Inflammatory macrophage treated with lipopolysaccharide for 4 hours (primary cell): ENCODE measurements at places on chromosomes 6 and 20.

GRCh38 chr6:121520337-121521163 lies 85.1 kb downstream of the GJA1 start:
- no peak for DNase-seq

DNA sequence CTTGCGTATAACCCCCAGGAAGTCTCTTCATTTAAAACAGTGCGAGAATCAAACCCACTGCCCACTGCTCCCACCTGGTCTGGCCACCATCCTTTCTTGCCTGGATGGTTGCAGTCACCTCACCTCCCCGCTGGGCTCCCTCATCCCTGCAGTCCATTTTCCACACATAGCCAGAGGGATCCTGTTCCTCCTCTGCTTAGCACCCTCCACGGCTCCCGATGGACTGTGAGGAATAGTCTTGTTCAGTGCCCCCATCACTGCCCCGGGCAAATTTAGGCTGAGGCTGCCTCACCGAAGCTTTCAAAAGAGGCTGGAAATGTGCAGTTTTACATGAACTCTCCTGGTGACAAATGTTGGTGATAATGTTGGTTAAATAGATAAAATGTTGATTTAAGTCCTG lies 17.7 kb downstream of the KCNG1 start:
- DNase-seq, result no peak

DNA sequence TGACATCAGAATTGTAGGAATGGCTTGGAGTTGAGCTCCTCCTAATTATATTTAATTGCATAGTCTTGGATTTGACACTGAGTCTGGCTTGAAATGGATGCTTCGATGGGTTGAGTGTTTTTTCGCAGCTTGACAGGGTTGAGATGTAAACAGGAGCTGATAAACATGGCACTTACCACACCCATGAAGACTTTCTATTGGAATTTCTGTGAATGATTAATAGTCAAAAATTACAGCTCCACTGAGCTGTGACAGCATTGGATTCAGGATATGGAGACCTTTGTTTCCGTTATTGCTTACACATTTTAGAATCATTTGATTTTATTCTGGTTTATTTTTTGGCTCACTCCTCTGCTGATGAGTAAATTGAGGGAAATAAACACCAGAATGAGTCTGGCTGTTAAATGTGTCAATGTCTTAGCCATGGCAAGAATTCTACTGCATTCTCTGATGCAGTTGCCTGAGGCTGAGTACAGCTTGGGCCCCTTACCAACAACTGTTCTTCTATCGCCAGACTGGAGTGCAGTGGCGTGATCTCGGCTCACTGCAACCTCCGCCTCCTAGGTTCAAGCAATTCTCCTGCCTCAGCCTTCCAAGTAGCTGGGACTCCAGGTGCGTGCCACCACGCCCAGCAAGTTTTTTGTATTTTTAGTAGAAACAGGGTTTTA lies 128.1 kb upstream of the DOK5 start:
- DNase-seq, result no peak

DNA sequence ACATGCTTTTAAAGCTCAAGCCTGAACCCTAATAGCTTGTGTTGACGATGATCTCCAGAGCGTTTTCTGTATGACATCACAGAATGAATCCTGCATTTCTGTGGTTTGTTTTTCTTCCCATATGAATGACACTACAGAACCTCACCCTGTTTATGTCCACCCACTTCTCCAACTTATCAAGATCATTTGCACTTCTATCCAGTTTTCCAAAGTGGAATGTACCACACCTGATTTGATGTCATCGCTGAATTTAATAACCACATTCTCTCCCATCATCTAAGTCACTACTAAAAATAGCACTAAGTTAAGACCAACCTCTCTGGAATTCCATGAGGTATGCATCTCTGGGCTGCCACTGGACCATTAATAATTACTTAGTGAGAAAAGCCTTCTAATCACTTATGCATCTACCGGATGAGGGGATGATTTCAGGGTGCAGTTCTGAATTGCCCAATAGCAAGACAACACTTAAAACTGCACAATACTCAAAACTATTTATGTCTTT lies 33.3 kb upstream of the CITED2 start:
- DNase-seq, result no peak

DNA sequence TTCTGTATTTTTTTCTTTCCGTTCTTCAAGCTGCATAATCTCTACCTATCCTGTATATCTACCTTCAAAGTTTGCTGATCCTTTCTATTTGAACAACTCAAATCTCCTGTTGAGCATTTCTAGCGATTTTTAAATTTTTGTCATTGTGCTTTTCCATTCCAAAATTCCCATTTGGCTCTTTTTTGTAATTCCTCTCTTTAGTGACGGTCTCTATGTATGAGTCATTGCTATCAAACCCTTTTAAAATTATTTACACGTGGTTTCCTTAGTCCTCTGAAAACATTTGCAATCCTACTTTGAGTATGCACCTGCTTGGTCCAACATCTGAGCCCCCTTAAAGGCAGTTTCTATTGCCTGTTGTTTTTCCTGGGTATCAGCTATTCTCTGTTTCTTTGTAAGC lies 100.5 kb upstream of the FOXC1 start:
- no peak for DNase-seq

GRCh38 chr6:53162606-53163005 lies 14.0 kb upstream of the GCM1 start:
- peak; percentile 55 for DNase-seq

DNA sequence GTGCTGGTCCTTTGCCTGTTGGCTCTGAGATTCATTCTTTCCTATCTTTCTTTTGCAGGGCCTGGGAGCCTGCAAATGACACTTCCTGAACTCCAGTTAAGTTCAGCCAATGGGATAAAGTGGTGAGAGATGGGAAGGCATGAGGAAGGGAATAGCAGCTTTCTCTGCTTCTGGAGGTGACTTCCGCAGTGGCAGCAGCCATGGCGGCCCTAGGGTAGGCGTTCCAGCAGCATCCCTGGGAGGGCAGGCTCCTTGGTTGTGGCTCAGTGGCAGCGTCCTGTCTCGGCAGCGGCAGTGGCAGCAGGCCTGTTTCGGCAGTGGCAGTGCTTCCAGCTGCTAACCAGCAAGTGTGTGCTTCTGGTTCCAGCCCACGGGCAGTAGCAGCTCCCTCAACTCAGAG lies 7.3 kb upstream of the MDFI start:
- no peak for DNase-seq

DNA sequence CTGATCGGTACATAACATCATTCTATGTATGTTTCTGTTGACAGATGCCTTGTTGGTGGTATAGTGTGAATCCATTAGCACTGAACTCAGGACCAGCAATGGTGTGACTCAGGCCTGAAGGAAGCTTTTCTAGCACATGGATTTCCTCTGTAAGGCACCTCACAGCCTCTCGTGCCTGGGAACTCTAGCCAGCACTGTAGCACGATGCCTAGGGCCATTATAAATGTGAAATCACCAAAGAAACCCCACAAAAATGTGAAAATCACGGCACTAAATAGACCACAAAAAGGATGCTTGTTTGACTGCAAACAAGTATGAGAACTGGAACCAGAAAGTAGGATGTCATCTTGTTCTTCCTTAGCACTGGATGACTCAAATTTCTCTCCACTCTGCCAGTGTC lies 63.7 kb upstream of the NKX2-2 start:
- DNase-seq, result no peak

DNA sequence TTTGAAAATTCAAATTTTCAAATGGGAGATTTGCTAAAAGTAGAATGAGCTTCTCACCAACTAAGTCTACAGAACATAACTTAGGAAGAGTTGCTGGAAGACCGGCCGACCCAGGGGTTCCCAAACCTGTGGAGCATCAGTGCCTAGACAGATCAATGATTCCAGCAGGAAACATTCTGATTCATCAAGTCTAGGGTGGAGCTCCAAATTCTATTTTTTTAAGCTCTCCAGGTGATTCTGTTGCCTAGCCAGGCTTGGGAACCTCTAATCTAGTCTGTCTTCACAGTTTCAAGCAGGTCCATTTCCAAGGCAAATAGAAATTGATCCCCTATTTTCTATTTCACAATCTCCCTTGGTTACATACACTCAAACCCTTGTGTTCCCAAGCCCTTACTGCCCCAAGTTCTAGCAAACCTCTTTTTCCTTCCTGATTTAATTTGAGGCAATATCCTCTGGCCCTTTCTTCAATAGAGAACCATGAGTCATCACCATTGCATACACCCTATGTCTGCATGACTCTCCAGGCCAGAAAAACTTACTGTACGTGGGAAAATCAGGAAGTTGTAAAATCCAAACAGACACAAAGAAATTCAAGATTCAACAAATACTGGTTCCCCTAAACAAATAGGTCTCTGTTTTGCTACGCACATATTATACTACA lies 8.9 kb downstream of the ATXN1 start:
- peak; percentile 97 for DNase-seq

- DNase-seq, result no peak
Measured at GRCh38 chr20:57867807-57868206, 158.0 kb upstream of the PMEPA1 start.

DNA sequence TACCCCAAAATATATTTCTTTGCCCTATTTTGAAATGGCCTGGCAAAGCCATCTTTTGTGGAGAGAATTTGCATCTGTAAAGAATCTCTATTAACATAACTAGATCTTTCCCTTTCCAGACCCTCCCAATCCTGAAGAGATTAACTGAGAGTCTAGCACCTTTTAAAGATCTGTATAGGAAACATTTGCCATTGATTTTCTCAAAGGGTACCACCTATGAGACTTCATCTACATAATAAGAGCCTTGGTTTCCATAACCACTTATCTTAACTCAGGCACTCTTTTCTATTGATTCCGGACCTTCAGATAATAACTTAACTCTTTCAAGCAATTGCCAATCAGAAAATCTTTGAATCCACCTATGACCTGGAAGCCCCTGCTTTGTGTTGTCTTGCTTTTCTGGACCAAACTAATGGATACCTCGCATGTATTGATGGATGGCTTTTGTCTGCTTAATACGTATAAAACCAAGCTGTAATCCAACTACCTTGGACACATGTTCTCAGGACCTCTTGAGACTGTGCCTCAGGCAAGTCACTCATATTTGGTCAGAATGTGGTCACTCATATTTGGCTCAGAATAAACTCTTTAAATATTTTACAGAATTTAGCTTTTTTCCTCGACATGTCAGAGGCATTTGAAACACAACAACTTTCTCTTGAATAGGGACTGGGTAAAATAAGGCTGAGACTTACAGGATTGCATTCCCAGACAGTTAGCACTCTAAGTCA lies 31.4 kb downstream of the SLC22A2 start:
- DNase-seq, result no peak

GRCh38 chr20:17683218-17684076 lies 1.4 kb upstream of the RRBP1 start:
- DNase-seq, result no peak

DNA sequence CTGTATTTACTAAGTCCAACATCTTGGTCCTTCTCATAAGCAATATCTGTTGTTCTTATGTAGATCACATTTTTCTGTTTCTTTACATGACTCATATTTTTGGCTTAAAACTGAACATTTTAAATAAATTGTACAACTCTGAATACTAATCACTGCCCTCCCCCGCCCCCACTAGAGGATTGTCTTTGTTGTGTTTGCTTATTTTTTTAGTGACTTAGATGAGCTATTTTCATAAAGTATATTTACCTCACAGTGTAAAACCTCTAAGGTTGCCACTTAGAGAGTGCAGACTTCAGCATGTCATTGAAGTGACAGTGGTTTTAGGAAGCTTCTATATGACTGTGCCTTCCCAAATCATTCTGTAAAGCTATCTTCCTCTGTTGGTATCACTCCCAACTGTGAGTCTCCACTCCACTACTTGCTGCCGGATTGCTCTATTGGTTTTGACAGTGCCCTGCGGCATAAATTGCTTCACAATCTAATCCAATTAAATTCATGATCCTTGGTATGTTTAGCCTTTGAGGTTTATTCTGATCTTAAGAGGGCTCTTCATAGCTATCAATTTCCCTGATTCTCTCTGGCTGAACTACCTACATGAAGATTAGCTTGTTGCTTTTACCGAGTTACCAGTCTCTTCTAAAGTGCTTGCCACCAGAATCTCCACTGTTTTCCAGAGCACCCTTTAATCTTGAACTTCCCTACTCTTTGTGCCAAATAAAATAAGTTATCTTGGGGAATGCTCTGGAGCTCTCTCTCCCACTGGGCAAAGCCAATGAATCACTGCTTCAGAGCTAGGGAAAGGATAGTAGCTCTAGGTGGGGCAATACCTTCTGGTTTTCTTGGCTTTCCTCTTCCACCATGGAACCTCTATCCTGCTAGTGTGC lies 33.0 kb downstream of the SPTLC3 start:
- no peak for DNase-seq

DNA sequence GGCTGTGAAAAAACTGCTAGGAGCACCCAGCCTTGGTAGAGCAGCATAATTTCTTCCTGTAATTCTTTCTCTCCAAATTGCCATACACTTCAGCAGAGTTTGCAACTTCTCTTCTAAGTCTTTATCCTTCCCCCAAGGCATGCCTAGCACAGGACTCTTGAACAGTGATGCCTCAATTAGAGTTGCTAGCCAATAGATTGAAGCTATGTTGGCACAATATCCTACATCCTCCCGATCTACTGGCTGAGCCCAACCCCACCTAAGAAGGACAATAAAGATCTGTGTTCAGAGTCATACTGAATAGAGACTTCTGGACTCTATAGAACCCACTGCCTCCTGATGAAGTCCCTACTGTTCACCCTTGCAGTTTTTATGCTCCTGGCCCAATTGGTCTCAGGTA lies at the start of gene DEFB126:
TSS of gene DEFB126 (plus strand) at position 301 of the 400 bp plus-strand sequence. CDS start at position 340, 39 bp downstream.
- no peak for DNase-seq

GRCh38 chr6:22214314-22214713 lies 82.5 kb downstream of the PRL start:
- DNase-seq, result no peak

DNA sequence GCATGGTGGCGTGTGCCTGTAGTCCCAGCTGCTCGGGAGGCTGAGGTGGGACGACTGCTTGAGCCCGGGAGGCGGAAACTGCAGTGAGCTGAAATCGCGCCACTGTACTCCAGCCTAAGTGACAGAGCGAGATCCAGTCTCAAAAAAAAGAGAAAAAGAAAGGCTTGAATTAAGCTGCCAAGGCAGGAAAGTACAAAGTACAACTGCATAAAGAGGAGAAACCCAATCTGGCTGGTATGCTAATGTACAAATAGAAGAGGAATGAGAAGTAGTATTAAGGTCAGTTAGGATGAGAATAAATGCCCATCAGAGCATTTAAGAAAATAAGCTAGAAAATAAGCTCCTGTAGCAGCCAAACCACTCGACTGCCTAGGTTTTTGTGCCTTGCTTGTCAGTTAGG lies 23.1 kb upstream of the RPN2 start:
- no peak for DNase-seq

GRCh38 chr6:83960664-83961063 lies 72.9 kb upstream of the MRAP2 start:
- DNase-seq, result no peak

DNA sequence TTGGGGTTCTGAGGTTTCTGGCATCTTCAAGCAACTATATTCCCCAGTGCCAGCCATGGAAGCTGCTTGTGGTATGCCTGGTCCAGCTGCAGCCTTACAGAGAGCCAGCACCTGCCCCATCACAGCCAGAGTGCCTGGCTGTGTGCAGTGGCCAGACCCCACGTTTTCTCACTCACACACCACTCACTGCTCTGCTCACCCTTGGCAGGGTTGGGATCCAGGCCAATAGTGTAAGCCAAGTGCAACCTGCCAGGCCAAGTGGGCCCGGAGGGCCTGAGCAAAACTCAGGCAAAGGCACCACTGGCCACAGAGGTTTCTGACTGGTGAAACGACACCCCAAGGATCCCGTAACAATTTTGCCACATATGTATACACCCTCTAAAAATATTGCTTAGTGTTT lies 67.9 kb upstream of the EYA4 start:
- no peak for DNase-seq

GRCh38 chr6:144936764-144937163 lies 651.6 kb downstream of the UTRN start:
- no peak for DNase-seq
